ENCODE measurements at places on chromosomes 13 and 19.
A peak's percentile ranks its signal among the peaks of the same experiment; 100 is the strongest.

DNA sequence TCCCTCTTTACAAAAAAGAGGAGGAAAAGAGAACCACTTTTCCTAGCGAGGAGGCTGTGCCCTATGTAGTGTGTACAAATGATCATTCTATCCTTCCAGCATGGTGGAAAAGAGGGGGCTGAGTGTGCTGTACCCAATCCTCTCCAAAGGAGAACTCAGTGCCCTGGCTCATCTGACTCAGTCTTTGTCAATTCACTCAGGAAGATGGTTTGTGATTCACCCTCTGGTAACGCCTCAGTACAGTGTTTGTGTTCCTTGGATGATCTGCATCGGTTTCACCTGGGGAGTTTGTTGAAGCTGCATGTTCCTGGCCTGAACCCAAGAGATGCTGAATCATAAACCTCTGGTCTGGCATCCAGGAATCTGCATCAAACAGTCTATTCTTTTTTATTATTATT, 18.3 kb upstream of the ENOX1 start:
- DNase-seq: peak; percentile 11

DNA sequence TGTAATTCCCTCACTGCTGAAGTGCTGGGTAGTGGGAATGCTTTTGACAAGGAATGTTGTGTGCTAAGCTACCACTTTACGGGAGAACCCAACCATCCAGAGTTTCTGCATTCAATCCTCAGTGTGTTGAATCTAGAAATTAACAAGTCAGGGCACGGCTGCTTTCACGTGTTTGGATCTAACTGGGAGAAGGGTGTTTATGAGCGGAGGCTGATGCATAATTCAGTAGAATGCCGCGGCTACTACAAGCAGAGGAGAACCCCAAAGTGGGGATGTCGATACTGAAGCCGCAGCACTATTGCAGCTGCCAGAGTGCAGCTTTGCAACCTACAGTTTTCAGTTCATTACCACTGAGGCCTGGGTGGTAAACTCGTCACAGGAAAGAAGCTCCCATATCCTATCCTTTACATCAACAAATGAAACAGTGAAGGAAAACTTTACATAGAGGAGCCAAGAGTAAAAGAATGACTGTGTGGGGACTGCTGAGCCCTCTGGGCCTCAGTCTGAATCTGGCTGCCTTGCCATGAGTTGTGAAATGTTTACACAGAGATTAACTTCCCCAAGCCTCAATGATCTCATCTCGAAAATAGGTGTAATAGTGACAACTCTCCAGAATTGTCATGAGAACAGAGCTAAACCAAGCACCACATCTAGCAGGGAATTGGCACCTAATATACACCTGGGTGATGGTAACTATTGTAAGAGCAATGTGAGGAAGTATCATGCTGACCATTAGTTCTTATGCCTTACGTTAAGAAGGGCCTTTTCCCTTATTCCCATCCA, 531.7 kb downstream of the MYO16 start:
- DNase-seq: no peak

- no peak for DNase-seq
Observed at GRCh38 chr19:17755443-17755890, 4.2 kb downstream of the FCHO1 start.

- peak; percentile 77 for DNase-seq
Observed at GRCh38 chr19:43446746-43447489, 18.5 kb downstream of the LYPD3 start.

DNA sequence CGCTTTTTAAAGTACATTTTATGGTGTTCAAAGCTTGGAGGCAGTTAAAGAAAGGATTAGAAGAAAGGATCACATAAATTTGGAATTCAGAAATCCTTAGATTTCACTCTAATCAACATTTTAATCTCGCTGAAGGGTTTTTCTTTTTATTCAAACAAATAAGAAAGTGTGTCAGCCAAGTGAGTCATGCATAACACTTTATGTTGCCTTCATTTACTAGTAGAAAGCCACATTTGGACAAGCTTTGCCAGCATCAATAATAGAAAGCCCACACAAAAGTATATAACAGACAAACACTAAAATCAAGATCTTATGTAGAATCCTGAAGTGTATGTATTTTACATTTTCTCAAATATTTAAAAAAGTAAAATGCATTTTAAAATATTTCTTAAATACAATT, 154.9 kb upstream of the TRPC4 start:
- DNase-seq: no peak

DNA sequence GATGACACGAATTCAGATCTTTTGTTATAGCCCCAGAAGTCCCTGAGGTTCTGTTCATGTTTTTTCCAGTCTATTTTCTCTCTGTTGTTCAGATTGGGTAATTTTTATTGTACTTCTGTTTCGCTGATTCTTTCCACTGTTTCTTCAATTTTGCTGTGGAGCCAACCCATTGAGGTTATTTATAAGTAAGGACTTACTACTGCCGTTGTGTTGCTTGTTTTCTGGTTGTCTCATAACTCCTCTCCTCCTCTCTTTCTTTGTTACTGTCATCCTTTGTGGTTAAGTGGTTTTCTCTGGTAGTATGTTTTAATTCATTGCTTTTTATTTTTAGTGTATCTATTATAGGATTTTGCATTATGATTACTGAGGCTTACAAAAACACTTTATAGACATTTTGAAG, 48.7 kb upstream of the GAS6 start:
- DNase-seq: no peak

DNA sequence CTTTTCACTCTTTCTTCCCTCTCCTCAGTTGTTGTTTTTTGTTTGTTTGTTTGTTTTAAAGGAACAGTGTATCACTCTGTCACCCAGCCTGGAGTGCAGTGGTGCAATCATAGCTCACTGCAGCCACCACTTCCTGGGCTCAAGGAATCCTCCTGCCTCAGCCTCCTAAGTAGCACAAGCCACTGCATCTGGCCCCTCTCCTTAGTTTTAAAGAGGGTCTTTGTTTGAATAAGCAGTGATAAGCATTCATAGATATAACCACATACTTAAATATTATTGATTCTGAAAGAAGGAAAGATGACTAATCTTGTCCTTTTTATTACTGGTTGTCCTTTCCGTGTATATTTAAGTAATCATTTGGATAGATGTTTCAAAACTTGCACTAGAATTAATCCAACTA, 26.7 kb downstream of the ERCC5 start:
- no peak for DNase-seq

DNA sequence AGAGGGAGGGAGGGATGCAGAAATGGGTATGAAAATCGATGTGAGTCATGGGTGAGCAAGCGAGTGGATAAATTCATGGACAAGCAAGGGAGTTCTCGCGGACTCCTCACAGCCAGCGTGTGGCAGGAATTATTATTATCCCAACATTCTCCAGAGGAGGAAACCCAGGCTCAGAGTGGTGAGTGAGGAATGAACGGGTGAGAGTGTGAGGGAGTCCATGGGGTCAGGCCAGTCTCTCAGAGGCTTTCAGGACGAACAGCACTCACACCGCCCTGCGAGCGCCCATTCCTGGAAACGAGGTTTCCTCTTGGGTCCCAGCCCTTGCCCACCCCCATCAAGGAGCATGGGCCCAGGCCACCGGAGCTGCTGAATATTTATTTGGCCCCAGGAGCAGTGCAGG, 6.3 kb upstream of the DNAAF3 start:
- no peak for DNase-seq

- DNase-seq: no peak
Observed at GRCh38 chr13:52869621-52870020, 21.2 kb upstream of the PCDH8 start.

DNA sequence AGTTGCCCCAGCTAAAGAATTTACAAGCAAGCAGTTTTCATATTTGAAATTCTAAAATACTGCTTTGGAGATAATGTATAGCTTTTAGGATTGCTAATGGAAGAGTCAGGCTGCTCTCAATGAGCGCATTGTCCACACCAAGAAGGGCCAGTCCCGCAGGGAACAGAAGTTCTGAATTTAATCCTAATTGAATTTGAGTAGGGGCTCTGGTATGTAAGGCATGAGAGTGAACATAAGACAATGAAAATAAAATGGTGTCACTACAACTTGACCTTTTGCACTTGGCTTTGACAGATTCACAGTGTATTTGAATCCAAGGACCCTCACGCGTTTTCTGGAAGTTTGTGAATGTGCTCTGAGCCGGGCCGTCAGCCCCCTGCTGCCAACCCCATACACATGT, 32.6 kb downstream of the RAB20 start:
- no peak for DNase-seq

GRCh38 chr13:94154367-94154766, 325.1 kb downstream of the DCT start:
- no peak for DNase-seq

DNA sequence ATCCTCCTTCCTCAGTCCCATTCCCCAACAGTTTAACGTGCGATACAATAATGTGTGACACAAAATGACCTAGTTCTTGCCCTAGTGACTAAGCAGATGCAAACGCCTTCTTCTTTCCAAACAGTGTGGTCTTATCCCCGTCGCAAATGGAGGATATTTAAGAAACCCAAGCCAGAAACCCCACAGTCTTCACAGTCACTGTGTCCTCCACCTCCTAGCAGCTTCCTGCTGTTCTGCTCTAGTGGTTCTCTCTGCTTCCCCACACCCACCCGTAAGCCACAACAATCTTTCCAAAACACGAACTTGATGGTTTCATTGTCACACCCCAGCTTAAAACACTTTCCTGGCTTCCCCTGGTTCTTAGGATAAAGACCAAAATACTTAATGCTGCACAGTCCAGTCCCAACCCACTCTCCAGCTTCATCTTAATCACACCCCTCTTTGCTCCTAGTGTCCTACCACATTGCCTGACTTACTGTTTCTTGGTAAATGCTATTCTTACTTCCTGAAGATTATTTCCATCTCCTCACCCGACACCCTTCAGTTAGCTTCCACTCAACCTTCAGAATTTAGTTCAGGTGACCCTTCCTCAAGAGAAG, 32.3 kb downstream of the ITM2B start:
- DNase-seq: peak; percentile 29

GRCh38 chr19:43532962-43533545, at the start of gene ZNF575:
ZNF575 (plus strand) TSS chr19:43533188; CDS start chr19:43534423, 1,235 bp downstream.
- DNase-seq: peak; percentile 90

GRCh38 chr13:36674337-36675212, 755 bp downstream of the SERTM1 start:
- no peak for DNase-seq

DNA sequence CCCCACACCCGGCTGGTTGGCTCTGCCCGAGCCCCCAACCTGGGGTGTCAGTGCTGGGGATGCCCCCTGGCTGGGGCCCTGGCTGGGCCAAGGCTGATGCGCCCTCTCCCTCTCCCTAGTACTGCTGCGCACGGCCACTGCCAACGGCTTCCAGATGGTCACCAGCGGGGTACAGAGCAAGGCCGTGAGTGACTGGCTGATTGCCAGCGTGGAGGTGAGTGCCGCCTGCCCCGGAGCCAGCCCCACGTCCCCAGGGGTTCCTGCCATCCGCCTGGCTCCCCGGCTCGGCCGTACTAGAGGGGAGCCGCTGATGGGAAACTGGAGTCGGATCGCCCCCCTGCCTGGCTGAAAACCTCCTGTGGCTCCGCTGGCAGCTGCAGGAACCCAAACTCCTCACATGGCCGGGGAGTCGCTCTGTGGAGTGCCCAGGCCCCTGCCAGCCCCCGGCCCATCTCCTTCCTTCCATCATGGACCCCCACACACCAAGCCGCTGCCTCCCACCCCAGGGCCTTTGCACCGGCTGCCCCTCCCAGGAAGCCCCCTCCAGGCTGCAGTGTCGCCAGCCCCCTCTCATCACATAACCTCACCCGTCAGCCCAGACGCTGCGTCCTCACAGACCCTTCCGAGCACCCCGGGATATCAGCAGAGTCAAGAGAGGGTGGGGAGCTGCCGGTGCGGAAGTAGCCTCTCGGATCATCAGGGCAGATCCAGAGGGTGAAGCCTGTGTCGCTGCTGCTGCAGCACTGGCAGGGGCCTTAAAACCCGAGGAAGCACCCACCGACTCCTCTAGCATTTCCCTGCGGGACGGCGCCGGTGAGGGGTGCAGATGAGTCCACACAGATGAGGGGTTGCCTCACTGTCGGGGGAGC, 10.6 kb downstream of the NCLN start:
- DNase-seq: no peak

- no peak for DNase-seq
Observed at GRCh38 chr19:55161571-55162322, 4.2 kb upstream of the TNNI3 start.

GRCh38 chr19:3190921-3191805, 5.4 kb downstream of the NCLN start:
- no peak for DNase-seq

- DNase-seq: no peak
Observed at GRCh38 chr19:49441210-49441959, at the start of gene SLC17A7. SLC17A7 (minus strand) TSS chr19:49441527; CDS start chr19:49441379, 148 bp downstream.

GRCh38 chr19:23286477-23286876, 36.3 kb upstream of the ZNF724 start:
- no peak for DNase-seq

DNA sequence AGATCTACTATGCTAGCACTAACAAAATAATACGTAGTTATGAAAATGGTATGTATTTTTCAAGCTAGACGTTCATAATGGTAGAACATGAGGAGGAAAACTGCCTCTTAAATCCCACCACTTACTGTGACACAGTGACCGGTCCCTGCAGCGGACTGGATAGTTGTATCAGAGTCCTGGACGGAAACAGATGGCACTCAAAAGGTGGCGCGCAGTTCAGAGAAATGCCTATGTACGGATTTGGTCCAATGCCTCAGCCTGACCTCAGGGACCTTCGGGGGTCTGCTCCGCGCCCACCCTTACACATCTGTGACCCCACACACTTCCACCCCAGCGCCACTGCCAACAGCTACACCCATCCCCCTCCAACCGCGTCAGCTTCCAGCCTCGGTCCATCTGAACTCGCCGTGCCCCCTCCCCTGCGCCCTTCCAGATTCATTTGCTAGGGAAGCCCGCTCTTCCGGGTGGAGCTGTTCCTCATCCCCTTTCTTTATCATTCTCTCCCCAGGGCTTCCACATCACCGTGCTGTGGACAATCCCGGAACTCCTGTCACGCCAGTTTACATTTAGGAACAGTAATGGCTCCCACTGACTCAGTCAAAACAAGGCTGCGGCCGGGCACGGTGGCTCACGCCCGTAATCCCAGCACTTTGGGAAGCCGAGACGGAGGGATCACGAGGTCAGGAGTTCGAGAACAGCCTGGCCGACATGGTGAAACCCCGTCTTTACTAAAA, 792 bp upstream of the LENG8 start:
- peak; percentile 44 for DNase-seq

DNA sequence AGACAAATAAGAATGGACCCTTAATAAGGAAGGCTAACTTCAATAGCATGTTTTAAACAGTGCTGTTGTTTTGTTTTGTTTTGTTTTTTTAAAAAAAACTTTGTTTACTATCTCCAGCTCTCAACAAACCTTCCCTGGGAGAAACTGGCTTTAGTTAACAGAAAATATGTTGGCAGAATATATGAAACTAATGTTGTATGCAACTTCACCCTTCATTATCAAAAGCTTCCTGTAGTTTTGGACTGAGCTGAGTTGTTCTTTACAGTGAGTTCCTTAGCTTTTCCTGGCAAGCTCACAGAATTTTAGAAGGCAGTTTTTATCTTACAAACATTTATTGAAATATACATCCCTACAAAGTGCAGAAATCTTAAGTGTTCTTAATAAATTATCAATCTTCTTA, 2480.7 kb upstream of the PCDH20 start:
- no peak for DNase-seq

GRCh38 chr13:94640721-94641120, 39.1 kb downstream of the GPR180 start:
- DNase-seq: no peak

GRCh38 chr13:84645196-84646012, 763.1 kb upstream of the SLITRK1 start:
- DNase-seq: peak; percentile 70
